NCI-H1417 (cell line): ENCODE measurements at places on chromosomes 1 and 21.

DNA sequence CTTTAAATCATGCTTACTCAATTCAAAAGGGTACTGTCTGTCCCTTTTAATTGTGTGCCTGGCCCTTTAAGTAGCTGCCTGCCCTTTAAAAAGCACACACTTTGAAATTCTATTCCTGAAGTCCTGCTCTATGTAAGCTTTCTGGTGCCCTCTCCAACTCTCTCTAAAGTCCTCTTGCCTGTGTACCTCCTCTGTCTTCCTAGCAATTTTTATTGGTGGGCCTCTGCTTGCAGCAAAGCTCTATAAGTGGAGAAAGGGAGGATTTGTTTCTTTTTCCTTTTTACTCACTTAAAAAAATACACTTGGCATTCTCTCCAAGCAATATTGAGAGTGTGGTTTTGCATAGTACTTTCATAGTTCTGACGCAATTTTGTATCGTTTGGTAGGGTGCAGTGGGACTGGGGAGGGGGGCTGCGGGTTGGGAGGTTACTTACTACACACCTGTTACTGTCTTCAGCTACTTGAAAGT lies 135.4 kb downstream of the LMO4 start:
- DNase-seq = no peak

DNA sequence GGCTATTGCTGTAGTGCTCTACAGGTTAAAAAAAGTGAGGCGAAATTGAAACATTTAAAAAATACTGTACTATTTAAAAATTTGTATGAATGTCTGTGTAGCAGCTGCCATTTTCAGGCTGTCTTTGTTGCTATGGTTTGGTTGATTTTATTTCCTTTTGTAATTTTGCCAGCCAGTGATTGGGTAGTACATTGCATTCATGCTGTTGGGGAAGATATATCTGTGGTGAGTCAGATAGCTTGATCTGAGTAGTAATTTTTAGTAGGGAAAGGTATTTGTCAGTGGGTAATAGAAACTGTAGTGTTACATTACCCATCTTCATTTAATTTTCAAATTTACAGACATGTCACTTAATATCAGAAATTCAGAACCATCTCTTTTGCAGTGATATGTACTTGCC lies 15.0 kb downstream of the NFIA start:
- DNase-seq = no peak

GRCh38 chr1:37998913-37999429 lies 6.3 kb downstream of the FHL3 start:
- no peak for DNase-seq

DNA sequence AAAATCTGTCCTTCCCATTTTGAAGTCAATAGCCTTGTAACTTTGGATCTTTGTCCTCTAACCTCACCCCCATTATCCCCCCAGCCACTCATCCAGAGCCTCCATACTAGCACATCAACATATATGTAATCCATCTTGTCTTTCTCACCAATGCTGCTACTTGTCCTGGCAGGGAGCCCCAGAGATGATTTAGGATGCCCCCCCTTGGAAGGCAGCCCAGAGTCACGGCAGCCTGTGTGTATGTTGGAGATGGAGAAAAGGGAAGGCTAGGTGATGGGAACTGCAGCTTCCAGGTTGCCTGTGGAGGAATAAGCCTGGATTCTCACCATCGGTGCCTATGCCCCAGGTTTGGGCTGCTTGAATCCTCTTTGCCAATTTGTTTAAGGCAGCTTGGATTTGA lies 51.7 kb upstream of the SCMH1 start:
- DNase-seq = no peak

DNA sequence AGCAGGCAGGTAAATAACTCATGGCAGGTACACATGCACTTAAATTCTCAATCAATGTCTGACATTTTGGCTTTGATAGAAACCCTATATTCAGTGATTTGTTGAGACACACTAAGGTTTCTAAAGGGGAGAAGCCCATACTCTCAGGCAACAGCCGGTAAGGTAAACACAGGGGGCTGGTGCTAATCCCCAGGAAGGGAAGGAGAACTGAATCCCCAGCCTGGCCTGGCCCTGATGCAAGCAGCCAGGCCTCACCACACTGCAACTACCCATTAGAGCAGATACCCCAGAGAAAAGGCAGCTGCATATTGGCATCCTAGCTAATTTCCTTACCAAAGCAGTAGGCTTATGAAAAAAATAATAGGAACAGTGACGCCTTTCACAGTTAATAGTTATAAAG lies 116.5 kb upstream of the LRRC7 start:
- no peak for DNase-seq

DNA sequence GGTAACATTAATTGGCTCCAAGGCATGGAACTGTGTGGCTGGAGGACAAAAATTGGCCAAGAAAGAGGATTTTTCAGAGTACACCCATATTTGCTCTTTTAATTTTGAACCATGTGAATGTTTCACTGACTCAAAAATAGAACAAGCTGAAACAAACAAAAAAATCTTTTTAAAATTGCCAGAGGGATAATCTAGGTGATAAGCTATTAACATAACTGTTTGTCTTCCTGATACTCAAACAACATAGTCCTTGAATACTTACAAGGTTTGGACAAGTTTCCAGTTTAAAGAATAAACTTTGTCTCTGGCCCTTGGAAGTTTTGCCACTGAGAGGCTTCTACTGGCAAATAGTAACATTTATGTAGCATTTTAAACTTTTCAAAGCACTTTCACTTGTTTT lies 30.0 kb upstream of the PIGC start:
- DNase-seq = no peak

GRCh38 chr1:212515329-212515760 lies 82.6 kb downstream of the NENF start:
- DNase-seq = no peak

DNA sequence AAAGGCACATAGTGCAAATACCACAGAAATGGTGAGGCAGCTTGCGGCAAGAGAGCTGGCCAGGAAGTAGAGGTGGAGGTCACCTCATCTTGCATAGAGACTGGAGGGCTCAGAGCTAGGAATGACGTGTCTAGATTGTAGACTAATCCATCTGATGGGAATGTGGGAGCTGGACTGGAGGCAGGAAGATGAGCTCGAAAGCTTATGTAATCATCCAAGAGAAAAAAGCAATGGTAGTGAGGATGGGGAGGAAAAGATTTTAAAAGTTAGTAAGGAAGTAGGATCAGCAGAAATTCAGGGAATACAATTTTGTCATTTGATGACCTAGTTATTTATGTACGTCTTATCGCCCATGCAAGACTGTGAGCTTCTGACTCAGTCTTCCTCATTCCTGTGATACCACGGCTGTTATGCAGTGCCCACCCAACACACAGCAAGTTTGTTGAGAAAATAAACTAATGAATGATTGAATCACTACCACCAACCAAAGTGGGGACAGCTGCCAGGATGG lies 123.9 kb downstream of the RRAGC start:
- no peak for DNase-seq

- peak; percentile 60 for DNase-seq
Measured at GRCh38 chr1:111852261-111852721, 96.6 kb downstream of the DDX20 start.

DNA sequence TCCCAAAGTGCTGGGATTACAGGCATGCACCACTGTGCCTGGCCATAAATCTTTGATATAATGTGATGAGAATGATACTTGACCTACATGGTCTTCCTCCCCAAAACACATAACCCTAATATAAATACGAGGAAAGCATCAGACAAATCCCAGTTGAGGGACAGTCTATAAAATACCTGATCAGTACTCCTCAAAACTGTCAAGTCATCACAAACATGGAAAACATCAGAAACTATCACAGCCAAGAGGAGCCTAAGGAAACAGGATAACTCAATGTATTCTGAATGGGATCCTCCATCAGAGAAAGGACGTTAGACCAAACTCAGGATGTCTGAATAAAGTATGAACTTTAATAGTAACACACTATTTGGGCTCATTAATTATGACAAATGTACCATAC lies 172.4 kb downstream of the NTPCR start:
- DNase-seq = no peak

GRCh38 chr1:2948751-2949680 lies 72.3 kb upstream of the ACTRT2 start:
- DNase-seq = no peak

DNA sequence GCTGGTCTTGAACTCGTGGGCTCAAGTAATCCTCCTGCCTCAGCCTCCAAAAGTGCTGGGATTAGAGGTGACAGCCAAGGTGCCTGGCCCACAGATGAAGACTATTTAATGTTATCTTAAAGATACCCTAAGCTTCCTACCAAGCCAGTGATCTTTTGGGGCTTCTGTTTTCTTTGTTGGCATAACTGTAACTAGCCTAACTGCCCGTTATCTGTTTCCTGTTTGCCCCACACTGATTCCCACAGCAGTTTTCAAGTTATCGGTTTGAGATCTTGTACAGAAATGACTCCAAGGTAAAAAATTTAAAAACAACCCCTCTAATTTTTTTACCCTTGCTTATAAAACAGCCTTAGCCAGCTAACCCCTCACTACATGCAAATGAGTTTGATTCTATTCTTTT lies 12.4 kb downstream of the SELL start:
- DNase-seq = no peak

DNA sequence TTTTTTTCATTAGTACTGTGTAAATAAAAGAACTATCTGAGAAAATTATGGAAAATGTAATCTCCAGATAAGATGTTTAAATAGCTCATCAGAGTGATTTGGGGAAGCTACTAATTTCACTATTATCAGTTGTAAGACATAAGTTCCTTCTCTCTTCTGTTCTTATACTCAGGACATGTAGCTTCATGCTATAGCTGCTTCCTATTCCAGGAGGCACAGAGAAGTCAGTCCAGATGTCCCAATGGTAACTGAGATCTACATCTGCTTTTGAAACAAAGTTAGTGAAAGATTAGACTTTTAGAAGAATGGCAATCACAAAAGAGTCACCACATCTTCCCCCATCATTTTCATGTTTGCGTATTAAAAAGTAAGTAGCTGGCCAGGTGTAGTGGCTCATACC lies 5.6 kb downstream of the MAP3K21 start:
- DNase-seq = no peak

DNA sequence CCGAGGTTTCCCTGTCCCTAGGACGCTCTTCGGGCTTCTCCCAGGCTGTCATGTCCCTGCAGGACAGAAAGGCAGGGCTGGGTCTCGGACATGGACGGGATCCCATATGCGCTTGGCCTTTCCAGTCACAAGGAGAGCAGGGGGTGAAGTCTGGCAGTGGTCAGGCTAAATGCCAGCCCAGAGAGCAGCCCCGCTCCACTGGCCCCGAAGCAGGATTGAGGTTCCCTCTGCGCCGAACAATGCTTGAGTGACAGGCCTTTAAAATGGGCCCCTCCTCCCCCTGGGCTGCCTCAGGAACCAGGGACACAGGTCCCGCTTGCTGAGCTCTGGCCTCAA lies 12.7 kb downstream of the DRAXIN start:
- DNase-seq = no peak

- no peak for DNase-seq
Measured at GRCh38 chr1:115218034-115218405, 120.0 kb downstream of the NGF start.

DNA sequence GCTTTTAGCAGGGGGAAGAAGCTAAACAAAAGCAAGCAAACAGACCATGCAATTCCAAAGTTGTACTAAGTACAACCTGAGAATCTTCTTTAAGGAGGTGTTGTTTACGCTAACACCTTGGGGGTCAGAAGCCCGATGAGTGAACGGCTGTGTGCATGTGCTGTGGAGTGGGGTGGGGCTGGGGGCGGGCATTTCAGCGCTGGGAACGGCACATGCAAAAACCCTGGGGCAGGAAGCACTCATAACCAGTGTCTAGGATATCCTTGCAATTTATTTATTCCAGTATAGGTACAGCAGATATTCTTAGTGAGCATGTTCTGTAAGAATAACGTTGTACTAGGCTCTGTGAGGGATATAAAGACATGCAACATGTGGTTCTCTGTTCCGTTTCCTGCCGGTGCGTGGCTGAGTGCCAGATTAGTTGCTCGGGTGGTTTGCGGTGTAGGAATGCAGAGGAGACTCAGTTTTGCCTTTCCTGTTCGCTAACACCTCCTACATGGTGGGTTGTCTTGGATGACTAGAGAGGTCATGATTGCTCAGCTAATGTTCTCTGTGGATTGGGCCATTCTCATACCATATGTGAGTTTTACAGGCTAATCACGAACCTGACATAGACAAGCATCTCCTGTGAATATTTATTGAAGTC lies 3.7 kb downstream of the FASLG start:
- no peak for DNase-seq

DNA sequence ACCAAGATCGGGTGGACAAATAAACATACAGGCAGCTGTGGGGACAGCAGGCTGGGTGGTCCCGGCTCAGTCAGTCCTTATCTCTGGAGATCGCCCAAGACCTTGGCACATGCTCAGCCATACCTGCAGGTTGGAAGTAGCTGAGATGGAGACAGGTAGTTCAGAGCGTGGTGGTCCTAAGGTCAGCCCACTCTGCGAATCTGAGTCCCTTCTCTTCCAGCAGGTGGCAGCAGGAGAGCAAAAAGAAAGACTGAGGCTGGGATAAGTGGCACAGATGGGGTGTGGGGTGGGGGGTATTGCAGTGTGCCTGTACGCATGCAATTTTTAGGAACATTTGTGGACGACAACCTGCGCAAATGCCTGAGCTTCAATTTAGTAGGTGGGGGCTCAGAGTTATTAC lies 104.9 kb downstream of the TENT5C start:
- DNase-seq = no peak

DNA sequence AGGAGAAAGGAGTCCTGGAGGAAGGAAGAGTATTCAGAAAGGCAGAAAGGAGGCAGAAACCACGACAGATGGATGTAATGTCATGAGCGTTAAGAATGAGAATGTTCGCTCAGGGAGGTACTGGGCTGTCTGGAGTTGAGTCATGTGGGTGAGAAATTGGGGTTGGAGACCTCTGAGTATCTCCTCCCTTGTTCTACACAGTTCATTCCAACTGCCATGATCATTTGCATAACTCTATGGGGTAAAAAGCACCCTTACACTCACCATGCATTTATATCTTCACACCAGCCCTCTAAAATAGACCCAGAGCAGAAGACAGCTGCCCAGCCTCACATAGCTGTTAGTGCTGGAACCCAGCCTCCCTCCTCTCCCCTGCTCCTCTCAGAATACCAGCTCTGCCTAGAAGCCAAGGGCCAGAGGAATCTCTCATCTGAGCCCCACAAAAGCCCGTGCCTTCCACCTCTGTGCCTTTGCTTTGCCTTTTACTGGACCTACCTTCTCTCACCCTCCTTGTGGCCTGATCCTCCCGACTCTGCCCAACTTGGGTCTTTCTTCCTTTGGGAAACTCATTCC lies 85.2 kb downstream of the BEND5 start:
- DNase-seq = no peak

DNA sequence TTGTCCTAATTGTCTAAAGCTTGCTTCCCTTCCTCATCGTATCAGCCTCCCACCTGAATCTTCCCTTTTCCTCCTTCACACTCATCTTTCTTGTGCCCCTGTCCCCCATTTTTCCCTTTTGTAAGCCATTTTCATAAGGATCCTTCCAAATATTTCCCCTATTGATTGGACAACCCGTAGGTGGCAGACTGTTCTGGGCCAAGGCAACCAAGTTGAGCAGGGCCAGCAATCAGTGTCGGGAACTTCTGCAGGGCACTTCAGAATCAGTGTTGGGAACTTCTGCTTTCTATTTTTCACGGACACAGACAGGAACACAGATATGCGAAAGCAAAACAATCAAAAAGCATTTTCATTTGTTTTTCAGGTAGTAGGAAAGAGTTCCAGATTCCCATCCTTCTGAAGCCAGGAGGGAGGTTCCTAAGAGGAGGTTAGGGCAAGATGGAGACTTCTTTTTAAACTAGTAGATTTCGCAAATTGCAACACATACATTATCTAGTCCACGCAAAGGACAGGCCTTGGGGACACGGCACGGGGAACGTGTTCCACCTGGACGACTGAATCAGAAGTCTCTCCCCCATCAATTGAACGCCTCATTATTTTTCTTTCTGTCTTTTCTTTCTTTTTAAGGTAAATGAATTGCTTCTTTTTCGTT lies 691 bp upstream of the MPZL1 start:
- DNase-seq = peak; percentile 38
